Progenitor cell of endocrine pancreas (in vitro differentiated cells): ENCODE measurements at places on chromosomes 6 and 20. TPM values are rescaled to one million over a fixed set of nuclear protein-coding genes. Genes with fewer than 3 reads are reported as not detected.

DNA sequence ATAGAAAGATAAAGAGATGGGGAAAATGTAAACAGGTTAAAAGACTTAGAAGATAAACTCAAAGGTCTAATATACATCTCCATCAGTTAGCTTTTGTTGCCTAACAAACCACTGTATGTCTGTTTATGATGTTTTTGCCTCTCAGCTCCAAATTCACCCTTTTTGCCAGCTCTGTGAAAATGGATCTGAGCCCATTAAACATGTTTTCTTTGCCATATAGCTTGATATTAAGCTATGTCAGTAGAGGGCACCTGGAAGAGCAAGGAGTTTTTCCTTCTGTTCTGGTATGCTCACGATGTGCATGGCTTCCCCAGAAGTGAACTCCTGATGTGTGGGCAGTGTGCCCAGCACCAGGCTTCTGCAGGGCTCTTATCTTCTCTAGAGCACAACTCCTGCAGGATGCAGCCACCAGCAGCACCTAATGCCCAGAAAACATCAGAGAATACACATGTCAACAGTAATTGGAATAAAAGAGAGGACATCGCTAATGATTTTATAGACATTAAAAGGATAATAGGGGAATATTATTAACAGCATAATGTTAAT is 14.6 kb upstream of the SNX9 start:
- no peak for DNase-seq

DNA sequence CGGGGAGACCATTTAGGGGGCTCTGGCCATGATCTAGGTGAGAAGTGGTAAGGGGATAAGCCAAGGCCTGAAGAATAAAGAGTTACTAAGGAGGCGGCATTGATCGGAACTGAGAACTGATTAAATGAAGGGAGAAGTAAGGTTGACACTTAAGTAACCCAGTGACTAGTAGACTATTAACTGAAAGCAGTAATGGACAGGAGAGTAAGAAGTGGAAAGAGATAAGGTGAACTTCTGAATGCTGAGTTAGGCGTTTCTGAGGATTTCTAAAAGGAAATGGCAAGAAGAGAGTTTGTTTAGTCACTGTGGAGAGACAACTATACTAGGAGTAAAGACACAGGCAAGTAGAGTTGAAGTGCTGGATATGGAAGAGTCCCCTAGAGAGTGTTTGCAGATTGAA is 1.9 kb downstream of the ABCF1 start:
- no peak for DNase-seq

DNA sequence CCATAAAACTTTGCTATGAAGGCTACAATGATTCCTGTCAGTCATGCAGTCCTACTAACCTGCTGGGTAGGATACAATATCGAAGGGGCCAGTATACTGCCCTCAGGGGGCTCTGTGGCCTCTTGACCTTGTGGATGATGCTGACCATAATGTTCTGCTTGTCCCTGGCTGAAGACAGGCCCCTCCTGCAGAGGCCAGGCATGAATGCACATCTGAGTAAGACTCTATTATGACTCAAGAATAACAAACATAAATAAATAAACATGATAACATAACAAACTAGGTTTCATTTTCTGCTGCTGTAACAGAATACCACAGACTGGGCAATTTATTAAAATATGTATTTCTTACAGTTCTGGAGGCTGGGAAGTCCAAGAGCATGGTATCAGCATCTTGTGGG is 44.0 kb upstream of the POU5F1 start:
- no peak for DNase-seq

DNA sequence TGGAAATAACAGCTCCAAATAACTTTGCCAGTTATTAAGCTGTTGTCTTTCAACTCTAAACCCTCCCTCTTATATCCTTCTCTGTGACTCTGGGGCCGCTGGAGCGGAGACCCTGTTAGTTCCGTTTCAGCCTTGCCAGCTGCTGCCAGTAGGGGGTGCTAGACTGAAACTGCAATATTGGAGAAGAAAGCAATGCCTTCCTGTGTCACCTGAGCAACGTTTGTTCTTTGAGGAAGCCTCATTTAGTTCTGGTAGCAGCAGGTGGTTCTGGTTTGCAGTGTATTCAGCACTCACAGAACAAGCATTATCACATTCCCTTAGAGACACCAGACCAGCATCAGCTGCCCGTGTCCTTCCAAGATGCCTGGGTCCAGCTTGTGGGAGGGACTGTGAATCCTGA is 22.9 kb upstream of the JAG1 start:
- no peak for DNase-seq

- no peak for DNase-seq
Measured at GRCh38 chr20:13028001-13028400, 19.2 kb downstream of the SPTLC3 start.

DNA sequence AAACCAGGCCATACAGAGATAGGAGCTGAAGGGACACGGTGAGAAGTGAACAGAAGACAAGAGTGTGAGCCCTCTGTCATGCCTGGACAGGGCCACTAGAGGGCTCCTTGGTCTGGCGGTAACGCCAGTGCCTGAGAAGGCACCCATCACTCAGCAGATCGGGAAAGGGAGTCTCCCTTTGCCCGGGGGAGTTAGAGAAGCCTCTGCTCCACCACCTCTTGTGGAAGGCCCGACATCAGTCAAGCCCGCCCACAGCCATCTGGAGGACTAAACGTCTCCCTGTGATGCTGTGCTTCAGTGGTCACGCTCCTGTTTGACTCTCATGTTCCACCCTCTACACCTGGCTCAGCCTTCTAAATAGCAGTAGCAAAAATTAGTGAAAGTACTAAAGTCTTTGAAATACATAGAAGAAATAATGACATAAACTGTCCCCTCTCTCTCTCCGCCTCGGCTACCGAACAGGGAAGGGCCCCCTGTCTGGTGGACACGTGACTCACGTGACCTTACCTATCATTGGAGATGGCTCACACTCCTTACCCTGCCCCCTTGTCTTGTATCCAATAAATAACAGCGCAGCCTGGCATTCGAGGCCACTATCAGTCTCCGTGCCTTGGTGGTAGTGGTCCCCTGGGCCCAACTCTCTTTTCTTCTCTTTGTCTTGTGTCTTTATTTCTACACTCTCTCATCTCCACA is 66.7 kb downstream of the RPP21 start:
- peak; percentile 29 for DNase-seq

DNA sequence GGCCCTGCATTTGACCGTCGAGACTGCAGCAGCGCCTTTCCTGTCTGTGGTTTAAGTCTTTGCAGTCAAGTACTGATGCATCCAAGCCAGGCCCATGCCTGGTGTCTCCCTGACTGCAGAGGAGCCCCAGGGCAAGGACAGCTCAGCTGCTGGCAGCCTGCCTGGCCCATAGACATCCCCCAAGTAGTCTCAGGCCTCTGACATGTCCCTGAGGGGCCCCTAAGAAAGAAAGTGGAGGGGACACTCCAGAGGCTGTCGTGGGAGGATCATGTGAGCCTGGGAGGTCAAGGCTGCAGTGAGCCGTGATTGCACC is 18.0 kb downstream of the HRH3 start:
- DNase-seq, result no peak

DNA sequence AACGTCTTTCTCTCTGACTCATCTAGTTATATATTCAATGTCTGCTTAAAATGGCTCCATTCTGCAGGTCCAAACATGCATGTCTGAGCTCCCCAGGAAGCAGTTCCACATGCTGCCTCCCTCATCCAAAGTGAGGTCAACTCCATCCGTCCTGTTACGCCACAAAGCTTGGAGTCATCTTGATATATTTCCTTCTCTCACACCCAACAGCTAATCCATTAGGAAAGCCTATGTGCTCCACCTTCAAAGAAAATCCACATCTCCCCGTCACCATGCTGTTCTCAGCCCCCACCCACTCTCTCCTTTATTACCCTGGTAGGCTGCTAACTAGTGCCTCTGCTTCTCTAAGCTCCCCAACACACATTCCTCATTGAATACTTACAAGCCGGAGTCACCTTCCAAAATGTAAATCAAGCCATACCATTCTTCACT is 130.2 kb upstream of the SYNDIG1 start:
- DNase-seq, result no peak

DNA sequence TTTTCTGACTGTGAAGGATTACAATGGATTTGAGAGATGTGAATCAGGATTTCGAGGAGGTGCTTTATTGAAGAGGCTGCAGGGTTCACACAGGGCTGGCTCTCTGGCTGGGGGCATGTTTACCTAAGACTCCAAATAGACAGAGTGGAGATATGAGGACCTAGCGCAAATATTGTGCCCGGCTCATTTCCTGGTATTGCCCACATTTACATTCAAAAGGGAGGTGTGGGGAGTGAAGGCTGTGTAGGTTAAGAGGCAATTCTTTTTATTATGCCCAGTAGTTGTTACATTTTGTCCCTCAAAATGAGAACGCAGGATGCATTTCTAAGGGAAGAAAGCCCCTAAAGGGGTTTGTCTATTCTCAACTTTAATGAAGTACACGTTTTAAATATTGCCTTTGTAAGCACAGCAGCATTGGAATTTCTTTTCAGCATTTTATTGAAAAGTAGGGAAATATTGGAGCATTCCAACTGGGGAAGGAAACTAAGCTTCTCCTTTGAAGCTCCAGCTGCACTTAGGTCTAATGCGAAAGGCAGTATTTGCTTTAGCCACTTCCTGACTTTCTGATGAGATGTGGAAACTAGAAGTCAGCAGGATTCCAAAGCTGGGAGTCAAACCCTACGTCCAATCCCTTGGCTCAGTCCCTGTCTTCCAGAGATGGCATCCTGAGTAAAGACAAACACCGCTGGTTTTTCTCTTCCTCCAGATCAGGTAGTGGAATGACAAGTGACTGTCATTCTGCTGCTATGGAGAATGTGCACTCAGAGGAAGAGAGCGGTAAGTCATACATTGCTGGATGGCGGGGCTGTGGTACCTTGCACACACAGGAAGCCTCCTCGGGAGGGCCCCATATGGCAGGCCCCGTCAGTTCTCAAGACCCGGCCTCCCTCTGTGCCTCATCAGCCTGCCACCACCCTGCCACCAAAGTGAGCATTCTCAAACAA is 70.7 kb downstream of the MYB start:
- no peak for DNase-seq

- DNase-seq, result no peak
Measured at GRCh38 chr6:108744244-108744972, 103.8 kb upstream of the ARMC2 start.

DNA sequence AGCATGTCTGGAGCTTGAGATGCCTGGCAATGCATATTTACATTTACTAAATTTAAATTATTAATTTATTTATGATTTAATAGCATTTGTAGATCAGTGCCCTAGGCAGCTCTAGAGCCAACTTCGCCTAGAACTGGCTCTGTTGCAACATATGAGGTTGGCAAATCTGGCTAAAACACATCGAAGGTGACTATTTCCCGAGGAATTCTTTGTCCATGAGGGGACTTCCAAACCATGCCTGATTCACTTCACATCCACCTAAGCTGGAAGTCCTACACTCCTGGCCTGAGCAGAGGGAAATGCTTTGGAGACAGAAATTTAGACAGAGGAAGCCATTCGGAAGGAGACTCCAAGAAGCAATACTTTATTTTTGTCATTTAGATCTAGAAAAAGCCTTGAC is 211.0 kb upstream of the ARG1 start:
- DNase-seq, result no peak

- DNase-seq, result no peak
Measured at GRCh38 chr20:48705240-48706115, 122.3 kb downstream of the PREX1 start.

GRCh38 chr6:84284428-84285049 is 57.1 kb upstream of the CEP162 start:
- no peak for DNase-seq

DNA sequence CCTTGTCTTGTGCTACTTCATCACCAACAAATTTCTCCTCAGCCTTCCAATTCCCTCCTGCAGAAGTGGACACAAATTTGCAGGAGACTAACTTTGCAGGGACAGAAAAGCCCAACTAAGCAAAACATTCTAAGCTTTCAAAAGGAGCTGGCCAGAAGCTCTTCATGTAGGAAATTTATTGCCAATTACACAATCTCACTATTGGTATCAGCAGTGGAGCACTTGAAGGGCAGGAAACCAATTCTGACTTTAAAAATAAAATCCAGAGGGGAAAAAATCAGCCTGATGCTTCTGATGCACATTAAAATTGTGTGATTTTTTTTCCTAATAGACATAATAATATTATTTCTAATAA is 193.3 kb downstream of the LY86 start:
- no peak for DNase-seq

DNA sequence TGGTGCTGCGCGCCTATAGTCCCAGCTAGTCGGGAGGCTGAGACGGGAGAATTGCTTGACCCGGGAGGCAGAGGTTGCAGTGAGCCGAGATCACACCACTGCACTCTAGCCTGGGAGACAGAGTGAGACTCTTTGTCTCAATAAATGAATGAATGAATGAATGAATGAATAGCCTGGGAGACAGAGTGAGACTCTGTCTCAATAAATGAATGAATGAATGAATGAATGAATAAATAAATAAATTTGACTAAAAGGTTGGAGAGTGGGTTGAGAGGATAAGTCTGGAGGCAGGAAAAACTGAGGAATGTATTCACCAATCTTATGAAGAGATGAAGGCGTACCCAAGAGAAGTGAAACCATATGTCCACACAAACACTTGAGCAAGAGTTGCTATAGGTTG is 24.5 kb upstream of the RPP40 start:
- no peak for DNase-seq

DNA sequence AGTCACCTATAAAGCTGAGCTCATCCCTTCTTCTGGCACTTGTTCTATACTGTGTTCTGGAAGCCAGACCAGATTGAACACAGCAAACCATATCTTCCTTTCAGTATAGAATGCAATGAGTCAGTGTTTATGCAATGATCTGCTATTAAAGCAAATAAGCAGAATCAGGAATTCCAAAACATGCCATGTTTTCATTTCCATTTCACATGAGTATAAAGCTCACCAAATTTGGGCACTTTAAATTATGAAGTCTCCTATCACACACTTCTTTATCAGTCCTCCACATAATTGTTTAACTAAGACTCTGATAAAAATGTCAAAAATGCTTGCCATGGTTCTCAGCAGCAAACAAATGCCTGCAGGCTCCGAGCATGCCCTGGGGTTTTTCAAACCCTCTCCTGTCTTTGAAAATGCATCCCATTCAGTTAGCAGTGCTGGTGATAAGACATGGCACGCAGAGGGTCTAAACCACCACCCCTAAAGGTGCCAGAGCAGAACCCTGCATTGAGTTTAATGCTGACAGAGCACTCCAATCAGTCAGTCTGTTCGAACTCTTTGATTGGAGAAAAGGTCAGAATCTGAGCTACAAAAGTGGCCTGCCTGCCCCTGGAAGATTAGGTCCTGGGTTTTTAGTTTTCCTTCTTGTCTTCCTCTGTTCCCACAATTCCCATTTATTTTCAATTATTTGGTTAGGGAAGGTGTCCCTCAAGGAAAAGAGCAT is 234.1 kb downstream of the GMPR start:
- no peak for DNase-seq

GRCh38 chr6:109739686-109740085 is 48.6 kb downstream of the FIG4 start:
- no peak for DNase-seq

CDSN gene
- total RNA-seq, result not detected in 2 replicates

TNXB gene
- total RNA-seq, result 10.3 and 14.6 TPM in 2 replicates

ADGB gene
- 0.04 TPM in 1 of 2 replicates, not detected in the other for total RNA-seq

SPATA25 gene
- 3.6 and 4.2 TPM in 2 replicates for total RNA-seq

C2 gene
- total RNA-seq, result 0.47 and 0.65 TPM in 2 replicates

SEMG1 gene
- not detected in 2 replicates for total RNA-seq

KCNK5 gene
- 2.0 and 2.3 TPM in 2 replicates for total RNA-seq

MSH5 gene
- total RNA-seq, result 45.0 and 51.3 TPM in 2 replicates

PTGIS gene
- 18.4 and 19.3 TPM in 2 replicates for total RNA-seq

PRR18 gene
- total RNA-seq, result 0.60 and 0.93 TPM in 2 replicates

THEMIS gene
- total RNA-seq, result not detected in 2 replicates
